Mesothelial cell of epicardium (in vitro differentiated cells): ENCODE measurements at places on chromosomes 4 and X. TPM values are rescaled to one million over a fixed set of nuclear protein-coding genes. Genes with fewer than 3 reads are reported as not detected.

- no peak for DNase-seq
These were observed 739.3 kb upstream of the NDST4 start for GRCh38 chr4:115852767-115853091.

DNA sequence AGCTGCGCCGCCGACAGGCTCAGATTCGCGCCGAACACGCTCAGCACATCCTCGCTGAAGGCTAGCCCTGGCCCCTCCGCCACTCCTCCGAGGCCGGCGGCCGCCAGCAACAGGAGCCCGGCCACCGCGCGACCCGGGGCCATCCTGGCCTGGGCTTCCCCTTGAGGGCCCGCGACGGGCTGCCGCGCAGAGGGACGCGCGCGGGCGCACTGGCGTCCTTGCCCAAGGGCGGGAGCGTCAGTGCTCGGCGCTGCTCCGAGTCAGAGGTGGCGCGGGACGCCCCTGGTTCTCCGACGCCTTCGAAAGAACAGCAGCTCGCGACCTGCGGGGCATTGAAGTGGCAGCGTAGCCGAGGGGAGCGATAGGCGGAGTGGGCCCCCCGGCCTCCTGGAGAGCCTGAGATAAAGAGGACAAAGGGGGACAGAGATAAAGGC, 745 bp downstream of the SLC39A8 start:
- peak; percentile 26 for DNase-seq

Gene PDS5A
- total RNA-seq = 78.4 to 86.6 TPM (median 79.8 TPM) in 3 replicates

GRCh38 chr4:18914182-18914581, 892.6 kb upstream of the LCORL start:
- DNase-seq = no peak

Gene CLDN22
- total RNA-seq = not detected in 3 replicates

- no peak for DNase-seq
These were observed 15.6 kb downstream of the TRIML1 start for GRCh38 chr4:188154668-188155405.

Gene SATL1
- 0.56 to 0.72 TPM (median 0.58 TPM) in 3 replicates for total RNA-seq

Gene DCAF4L1
- 0.09 to 0.11 TPM in 2 of 3 replicates, not detected in the other for total RNA-seq

GRCh38 chrX:4547213-4547836, 833.9 kb upstream of the PRKX start:
- DNase-seq = no peak

Gene DLG3
- total RNA-seq = 39.1 to 44.0 TPM (median 39.6 TPM) in 3 replicates

GRCh38 chr4:101801958-101802357, 11.4 kb downstream of the BANK1 start:
- no peak for DNase-seq

DNA sequence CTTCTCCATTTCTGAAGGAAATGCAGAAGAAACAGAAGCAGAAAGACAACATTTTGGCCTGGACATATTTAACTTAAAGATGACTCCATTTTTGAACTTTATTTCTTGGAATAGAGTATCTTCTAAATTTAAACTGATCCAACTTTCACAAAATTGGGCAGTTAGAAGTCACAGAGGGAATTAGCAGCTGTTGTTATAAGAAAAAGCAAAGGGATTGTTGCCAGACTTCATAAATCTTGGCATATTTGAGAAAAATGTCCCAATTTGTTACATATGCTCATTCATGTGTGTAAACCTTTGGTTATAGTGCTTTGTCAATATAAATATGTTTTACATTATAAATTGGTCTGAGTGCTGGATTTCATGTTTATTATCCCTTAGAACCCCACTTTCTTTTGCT, 3.4 kb downstream of the GLUD2 start:
- DNase-seq = no peak

- no peak for DNase-seq
These were observed 182.5 kb upstream of the NPY2R start for GRCh38 chr4:155025762-155026457.

Gene LIMCH1
- 65.1 to 66.8 TPM (median 65.2 TPM) in 3 replicates for total RNA-seq

Gene FDCSP
- total RNA-seq = 0.72 to 1.5 TPM (median 0.75 TPM) in 3 replicates
